CD4-positive, alpha-beta T cell treated with Interleukin-15 for 1 hour (primary cell): ENCODE measurements at places on chromosomes 5 and 9.

DNA sequence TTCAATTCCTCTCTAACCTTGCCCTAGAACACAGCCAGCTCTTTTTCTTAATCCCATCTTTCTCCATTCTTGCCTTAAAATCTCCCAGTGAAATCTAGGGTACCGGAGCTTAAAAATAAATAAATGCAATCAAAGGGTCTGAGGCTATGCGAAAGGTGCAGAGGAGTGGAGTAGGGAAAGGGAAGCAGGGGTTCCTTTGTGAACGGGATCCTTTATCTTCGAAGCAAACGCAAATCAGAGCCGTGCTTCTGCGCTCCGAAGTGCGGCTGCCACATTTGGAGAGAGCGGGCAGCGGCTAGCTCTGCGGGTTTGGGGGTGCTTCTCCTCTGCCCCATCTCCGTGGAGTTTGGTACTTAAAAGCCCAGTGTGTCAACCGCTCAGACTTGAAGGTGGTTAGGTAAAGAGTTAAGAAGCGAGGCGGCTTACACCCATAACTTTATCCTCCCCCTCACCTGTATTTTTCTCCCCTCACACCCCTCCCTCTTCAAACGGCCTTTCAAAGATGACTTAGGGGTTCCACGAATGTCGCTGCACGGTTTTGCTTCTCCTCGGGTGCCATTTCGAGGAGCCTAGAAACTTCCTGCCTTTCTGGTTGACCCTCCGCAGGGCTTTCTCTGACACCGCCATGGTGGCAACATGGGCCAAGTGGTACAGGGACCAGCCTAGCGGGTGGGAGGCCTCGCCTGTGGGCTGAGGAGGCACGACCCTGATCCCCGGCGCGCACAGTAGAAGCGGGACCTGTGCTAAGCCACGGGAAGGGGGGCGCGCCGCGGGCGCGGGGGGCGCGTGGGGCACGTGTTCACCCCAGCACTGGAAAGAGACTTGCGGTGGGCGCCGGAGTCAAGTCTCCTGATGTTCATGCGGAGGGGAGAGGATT lies 31.7 kb upstream of the NFIB start:
- DNase-seq = no peak

DNA sequence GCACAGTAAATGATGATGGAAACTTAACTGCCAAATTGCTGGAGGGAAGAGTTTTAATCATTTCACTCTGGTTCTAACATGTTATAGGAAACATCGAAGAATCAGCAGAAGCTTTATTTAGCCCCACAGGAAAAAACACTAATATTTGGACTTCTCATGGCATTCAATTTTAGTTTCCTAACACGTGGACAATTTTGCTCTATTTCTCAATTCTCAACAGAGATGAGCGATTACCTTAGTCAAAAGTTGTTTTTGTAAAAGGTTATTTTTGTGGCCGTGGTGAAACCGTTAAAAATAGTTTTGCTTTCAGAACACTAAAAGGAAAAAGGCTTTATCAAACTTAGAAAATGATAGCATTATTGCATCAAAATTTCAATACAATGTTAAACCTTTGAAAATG lies 235.2 kb downstream of the PLK2 start:
- no peak for DNase-seq

DNA sequence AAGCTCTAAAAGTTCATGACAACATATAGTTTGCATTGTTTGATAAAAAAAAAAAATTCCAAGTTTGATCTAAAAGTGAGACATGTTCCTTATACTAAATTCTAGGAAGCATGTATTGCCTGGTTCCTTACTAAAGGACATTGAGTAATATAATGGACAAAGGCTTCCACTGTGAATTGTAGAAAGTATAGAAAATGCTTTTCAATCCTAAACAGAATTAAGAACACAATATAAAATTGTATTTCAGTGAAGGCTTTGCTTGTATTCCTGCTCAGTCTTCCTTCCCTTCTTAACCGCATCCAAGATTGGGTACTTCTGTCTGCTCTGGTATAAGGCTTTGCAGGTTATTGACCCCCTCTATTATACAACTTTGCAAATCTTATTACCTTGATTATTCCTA lies 2.4 kb downstream of the RECK start:
- DNase-seq = no peak

- no peak for DNase-seq
These were observed 29.2 kb downstream of the PCDHGC5 start for GRCh38 chr5:141517880-141518617.

DNA sequence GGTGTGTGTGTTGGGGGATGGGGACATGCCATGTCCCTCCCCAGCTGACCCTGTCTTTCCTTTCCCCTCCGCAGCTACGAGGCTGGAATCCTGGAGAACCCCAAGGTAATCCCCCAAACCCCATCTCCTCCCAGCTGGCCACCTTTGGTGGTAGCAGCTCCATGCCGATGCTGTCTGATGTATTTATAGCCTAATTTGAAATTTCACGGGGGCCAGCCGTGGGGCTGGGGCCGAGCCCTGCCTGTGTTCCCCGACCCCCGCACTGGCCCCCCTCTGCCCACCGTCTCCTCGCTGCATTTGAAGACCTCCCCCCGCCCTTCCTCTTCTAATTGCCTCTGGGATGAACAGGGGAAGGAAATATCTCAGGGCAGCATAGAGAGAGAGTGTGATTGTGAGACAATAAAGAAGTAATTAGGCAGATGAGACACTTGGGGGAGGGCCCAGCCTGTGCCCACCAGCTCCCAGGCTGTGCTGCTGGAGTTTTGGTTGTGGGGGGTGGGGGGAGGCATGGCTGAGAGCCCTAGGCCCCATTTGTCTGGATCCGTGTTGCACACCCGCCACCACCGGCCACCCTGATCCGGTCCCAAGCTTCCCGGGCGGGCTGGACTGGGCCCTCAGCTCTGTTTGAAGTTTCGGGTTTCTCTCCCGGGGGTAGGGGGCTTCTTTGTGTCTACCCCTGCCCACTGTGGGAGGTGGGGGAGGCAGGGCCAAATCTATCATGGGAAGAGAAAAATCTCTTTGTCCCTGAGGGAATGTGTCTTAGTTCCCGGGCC lies 26.8 kb downstream of the ASS1 start:
- no peak for DNase-seq

DNA sequence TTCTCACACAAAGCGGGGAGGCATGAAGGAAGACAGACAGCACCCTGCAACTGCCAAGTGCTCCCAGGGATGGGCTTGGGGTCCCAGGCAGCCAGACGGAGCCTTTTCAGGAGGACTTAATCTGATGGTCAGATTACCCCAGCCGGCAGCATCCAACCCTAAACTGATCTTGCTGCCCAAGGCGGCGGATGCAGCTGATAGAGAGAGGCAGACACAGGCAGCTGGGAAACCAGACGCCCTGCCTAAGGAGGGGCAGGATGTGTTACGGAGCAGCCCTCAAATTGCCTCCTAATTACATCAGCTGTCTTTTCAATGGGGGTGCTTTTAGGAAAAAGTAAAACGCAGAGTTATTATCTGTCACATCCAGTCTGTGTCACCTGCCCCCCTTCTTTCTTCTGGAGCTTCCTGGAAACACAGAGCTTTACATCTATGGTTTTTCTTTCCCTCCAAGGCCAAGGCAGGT lies 190.9 kb upstream of the PANK3 start:
- no peak for DNase-seq

GRCh38 chr9:36148311-36149051 lies 11.9 kb downstream of the GLIPR2 start:
- DNase-seq = peak; percentile 84

GRCh38 chr9:133273098-133273497 lies 1.9 kb downstream of the ABO start:
- DNase-seq = no peak

DNA sequence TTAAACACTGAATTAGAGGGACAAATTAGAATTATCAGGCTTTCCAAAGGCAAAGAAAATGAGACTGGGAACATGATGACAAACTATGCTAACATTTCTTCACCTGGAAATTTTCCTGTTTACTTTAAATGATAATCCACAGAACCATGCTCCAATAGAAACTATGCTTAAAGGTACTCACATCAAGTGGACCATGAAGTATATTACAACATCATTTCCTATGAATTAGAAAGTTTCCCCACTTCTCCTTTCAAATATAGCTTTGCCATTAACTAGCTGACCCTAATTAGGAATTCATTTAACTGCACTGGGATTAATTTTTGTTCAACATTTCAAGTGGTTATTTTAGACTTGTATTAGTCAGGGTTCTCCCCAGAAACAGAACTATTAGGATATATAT lies 81.4 kb downstream of the DTWD2 start:
- DNase-seq = no peak

DNA sequence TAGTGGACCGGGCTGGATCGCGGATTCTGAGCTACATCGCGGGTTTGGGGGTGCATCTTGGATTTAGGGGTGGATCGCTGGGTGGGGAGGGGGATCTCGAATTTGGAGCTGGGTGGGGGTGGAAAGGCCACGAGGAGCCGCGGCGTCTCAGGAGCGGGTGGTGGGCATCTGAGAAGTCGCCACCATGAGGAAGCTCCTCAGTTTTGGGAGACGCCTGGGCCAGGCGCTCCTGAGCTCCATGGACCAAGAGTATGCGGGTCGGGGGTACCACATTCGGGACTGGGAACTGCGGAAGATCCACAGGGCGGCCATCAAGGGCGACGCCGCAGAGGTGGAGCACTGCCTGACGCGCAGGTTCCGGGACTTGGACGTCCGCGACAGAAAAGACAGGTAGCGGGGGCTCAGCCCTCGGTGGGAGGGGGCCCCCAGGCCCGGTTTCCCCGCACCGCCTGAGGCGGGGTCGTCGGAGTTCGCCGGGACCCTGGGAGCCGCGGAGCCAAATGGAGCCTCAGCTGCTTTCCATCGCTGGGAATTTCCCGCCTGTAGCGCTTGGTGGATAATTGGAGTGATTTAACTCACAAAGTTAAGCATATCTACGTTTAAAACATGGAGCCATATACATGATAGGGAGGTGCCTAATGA lies 376 bp downstream of the ANKRD18B start:
- DNase-seq = no peak

DNA sequence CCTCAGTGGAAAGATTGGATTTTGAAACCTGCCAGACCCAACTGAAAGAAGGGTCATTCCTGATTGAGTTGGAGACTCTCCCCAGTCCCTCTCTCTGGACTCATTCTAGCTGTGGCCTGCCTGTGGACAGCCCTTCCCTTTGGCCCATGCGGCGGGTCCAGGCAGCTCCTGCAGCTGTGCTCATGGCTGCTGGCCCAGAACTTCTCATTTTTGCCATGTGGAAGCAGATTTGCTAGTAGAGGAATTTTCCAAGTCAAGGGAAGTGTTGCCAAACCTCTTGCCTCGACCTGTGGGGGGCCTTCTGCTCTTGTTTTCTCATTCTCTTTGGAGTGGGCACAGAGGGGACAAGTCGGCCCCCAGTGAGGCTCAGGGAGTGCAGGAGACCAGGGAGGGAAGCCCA lies 89.2 kb downstream of the ANKRD33B start:
- DNase-seq = no peak

DNA sequence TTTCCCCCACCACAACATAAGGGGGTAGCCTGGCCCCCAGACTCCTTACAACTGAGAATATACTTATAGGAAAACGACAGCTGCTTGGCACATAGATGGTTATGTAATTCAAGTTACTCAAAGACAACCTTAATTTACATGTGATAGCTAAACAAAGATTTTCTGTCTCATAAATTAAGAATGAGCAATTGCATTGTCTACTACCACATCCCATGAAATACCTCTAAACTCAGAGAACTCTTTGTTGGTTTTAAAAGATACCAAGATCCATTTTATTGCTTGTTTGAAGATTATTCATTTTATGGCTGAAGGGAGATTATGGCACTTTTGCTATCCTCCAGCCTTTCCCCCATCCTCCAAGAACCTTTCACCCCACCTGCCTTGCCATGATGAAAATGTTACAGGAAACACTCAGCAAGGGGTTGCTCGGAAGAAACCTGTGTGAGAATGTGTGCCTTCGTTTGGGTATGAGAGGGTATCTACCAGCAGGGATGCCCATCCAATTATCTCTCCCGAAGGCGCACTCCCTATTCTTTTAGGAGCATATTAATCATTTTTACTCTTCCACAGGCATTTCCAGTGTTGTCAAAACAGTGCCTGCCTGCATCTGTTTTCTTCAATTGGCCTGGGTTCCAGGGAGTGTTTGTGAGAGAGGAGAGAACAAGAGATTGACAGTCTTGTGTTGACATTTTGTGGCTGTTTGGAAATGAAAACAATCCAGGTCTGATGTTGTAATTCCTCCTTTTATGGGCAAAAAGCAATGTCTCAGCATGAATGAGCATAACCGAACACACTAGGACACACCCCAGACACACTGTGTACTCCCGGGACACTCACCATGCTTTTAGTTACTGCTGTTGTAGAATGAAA lies 208.0 kb upstream of the ANKRD55 start:
- DNase-seq = no peak

- no peak for DNase-seq
These were observed 484.0 kb downstream of the PRDM9 start for GRCh38 chr5:23991406-23991805.

DNA sequence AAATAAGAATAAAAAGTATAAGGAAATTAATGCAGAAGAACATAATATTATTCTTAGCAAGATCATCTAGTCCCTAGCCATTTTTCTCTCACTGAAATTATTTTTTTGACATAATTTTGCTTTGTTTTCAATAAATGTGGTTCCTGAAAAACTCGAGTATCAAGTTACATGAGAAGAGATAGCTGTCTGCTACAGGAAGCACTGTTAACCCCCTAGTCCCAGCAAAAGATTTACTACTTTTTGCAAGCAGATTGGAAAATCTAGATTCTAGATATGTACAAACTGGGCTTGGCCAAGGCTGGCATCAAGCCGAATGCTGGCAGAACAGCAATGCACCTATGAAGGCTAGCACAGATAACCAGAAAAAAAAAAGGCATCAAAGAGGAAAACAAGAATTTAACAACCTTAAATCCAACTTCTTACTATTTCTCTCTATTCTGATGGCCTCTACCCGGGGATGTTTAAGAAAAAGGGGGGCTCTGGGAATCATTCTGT lies 21.9 kb upstream of the ISCA1 start:
- DNase-seq = no peak
